SHP77 (cell line): ENCODE measurements at places on chromosomes 2 and 18.

DNA sequence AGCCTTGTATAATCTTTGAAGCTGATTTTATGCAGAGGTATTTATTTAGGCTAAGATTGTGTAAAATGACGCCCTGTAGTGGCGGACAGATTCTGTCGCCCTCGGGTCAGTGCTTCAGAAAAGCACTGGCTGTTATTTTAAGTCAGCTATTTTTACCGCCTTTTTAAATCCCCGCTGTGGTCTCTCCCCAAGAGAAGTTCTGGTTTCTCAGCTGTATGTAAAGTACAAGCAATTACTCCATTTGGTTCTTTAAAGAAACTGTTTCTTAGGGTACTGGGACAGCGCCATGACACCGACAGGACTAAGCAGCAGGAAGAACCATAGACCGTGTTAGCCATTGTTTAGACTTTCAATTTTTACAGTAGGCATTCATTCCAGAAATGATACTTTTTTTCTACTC lies 65.0 kb downstream of the UGGT1 start:
- DNase-seq = no peak

DNA sequence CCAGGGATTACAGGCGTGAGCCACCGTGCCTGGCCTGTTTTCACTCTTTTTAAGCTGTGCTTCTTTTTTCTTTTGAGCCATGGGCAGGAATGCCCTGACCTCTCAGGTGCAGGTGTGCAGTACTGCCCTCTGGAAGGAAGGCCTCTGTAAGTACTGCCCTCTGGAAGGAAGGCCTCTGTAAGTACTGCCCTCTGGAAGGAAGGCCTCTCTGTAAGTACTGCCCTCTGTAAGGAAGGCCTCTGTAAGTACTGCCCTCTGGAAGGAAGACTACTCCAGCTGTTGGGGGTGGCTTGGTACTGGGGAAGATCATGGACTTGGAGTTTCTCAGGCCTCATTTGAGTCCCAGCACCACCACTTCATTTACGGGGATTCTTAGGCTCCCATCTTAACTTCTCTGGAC lies 248.5 kb upstream of the ID2 start:
- no peak for DNase-seq

- DNase-seq = peak; percentile 33
Measured at GRCh38 chr2:219344751-219345430, 12.3 kb upstream of the RESP18 start.

GRCh38 chr18:45874491-45875184 lies 49.2 kb downstream of the SIGLEC15 start:
- no peak for DNase-seq

DNA sequence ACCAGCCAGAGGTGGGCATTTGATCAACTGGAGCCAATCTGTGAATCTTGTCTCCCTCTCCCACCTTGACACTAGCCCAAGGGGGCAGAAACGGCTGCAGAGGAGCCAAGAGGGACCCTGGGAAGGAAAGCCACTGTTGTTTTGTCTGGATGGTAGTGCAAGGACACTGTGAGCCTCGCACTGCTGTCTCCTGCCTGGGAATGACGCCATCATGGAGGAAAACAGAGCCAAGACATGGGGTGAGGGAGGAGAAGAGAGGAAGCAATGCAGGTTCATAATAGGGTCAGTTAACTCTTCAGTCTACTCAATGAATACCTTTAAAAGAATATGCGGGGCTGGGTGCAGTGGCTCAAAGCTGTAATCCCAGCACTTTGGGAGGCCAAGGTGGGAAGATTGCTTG lies 231.1 kb upstream of the AGAP1 start:
- DNase-seq = no peak

GRCh38 chr18:62531931-62532330 lies 9.1 kb downstream of the ZCCHC2 start:
- no peak for DNase-seq

- DNase-seq = no peak
Measured at GRCh38 chr2:101124643-101125366, 26.4 kb downstream of the TBC1D8 start.

- no peak for DNase-seq
Measured at GRCh38 chr2:130951018-130951417, 114.3 kb downstream of the ARHGEF4 start.

GRCh38 chr2:217277646-217278398 lies 418.0 kb upstream of the TNP1 start:
- peak; percentile 89 for DNase-seq

DNA sequence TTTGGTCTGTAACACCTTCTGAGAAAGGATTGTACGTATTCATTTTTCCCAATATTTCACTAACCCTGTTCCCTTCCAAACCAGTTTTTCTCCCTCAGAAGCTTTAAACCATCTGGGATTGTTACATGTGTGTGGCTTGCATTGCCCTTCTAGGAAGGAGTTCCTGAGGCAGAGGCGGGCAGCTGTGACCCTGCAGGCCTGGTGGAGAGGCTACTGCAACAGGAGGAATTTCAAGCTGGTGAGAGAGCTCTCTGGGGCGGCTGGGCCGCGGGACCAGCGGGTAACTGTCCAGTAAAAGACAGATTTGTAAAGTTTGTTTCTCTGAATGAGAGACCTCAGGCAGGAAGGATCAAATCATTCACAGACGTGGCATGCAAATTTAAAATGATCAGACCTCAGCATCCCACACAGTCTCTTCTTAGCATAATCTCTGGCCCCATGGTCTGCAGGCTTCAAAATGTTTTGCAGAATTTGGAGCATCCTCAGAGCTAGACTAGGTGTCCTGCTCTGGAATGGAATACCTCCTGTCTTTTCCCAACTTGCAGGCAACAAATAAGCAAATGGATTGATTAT lies 40.2 kb upstream of the GPR17 start:
- no peak for DNase-seq

GRCh38 chr18:73774811-73775509 lies 372.7 kb downstream of the FBXO15 start:
- DNase-seq = peak; percentile 70

GRCh38 chr2:8064603-8065002 lies 617.3 kb upstream of the ID2 start:
- DNase-seq = no peak

GRCh38 chr2:98573426-98573825 lies 34.9 kb downstream of the COA5 start:
- no peak for DNase-seq

DNA sequence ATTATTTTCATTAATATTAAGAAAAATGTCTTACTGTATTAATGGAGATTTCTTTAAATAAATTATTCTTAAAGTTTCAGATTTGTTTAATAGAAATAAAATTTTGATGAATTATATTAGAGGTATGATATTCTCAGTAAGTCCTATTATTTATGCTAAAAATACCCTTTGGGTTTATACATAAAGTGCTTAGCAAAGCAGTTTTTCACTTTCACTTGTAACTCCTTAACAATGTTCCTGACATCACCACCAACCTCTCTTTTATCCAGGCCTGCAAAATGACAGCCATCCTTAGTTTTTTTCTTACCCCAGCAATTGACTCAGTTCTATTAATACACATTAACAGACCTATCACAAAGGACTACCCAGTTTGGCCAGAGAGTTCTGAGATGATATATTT lies 170.4 kb downstream of the CD226 start:
- no peak for DNase-seq

- DNase-seq = no peak
Measured at GRCh38 chr18:44586782-44587524, 93.7 kb upstream of the SETBP1 start.

DNA sequence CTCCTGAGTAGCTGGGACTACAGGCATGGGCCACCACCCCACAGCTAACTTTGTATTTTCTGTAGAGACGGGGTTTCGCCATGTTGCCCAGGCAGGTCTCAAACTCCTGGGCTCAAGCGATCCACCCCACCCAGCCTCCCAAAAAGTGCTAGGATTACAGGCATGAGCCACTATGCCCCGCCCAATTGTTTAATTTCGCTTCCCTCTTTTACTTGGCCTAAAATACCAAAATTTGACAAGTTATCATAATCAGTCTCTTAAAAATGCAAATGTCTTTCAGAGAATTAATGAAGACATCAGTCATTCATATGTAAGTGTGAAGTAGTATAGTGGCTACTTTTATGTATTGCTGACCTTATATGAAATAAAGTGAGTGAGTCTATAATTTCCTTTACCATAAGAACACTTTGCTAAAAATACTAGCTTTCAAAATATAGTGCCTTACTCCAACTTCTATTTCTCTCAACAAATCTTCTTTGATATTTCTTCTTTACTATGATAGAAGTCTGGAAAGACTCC lies 9.8 kb downstream of the FBXO11 start:
- no peak for DNase-seq

DNA sequence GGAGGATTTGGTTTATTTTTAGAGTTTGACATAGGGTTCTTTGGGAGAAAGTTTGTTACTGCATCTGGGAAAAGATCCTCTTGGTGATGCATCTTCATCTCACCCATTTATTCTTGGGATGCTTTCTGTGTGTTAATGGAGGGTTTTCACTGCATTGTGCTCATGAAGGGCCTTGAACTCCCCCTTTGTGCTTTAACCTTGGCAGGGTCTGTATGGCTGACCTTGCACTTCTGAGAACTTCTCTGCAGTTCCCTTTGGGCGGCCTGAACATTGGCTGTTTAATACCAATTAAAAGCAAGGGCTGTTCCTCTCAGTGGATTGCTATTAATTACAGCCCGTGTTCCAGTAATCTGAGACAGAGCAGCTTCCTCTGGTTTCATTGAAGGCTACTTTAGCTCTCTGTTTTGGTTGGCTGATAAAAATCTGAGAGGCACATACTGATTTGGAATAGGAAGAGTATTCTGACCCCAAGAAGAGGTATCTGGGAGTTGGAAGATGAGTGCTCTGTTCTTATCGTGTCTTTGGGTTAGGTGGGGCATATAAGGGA lies 37.5 kb downstream of the FMNL2 start:
- no peak for DNase-seq

GRCh38 chr2:177147093-177147694 lies 65.4 kb upstream of the HNRNPA3 start:
- peak; percentile 15 for DNase-seq

GRCh38 chr2:156309167-156309566 lies 23.4 kb downstream of the NR4A2 start:
- no peak for DNase-seq

DNA sequence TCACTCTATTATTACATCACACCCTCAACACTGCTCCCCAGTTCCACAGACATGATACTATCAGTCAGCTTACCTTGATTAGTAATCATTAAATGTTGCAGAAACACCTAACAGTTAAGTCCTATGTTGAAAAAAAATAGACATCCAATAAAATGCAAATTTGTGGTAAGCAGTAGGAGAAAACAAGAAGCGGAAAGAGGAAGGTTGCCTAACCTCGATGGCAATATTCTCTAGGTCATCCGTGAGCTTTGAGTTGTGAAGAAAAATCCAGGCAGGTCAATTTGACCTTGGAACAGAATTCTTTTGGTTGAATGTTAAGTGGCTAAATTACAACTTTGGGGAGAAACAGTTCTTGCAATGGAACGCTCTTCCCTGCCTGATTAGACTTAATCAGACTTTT lies 264.4 kb downstream of the AFF3 start:
- DNase-seq = no peak

DNA sequence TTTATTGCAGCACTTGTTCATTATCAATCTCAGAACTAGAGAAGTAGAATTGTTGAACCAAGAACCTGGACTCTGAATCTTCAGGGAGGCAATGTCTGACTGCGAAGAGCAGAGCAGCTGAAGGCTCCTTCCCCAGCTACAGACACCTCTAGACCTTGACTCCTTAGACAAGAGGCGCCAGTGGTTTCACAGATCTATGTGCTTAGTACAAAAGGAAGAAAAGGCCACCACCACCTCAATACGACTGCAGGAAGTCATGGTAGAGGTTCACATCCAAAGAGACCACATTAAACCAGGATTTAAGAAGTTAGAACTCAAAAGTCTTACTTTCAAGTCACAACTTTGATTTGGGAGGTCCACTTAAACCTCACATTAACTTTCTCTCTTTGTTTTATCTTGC lies 158.1 kb upstream of the VRK2 start:
- DNase-seq = no peak

GRCh38 chr2:201447086-201447485 lies 4.2 kb downstream of the TRAK2 start:
- DNase-seq = no peak
